ENCODE measurements at places on chromosomes 7 and 10.

- DNase-seq = no peak
Measured at GRCh38 chr10:114665406-114665805, 7.3 kb upstream of the ABLIM1 start.

GRCh38 chr10:24645784-24646183 is 77.9 kb downstream of the ARHGAP21 start:
- DNase-seq = no peak

DNA sequence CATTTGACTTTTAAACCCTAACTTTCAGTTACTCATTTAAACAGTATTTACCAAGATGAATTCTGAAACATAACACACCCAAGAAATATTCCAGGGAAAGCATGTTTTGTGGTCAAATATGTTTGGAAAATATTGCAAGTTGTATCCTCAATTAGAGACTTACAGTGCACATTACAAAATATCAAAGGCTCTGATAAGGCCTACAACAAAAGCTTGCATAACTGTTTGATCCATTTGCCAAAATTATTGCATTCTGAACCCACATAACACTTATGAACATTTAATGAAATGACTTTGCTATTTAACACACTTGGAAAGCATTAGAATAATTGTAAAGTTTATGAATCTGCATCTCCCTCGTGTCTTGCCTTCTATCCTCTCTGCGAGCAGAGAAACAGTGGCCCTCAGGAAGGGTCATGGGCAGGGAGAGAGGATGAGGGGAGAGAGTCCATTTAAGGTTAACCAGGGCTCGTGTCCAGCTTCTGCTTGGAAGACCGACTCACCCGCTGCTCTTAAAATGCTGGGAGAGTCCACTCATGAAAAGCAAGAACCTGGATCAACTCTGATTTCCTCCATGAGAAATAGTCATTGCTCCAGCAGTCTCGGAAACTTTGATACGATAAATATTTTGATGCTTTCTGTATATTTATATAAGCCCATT is 408.2 kb upstream of the ZMIZ1 start:
- no peak for DNase-seq

- no peak for DNase-seq
Measured at GRCh38 chr7:14855033-14855794, 47.3 kb downstream of the DGKB start.

- no peak for DNase-seq
Measured at GRCh38 chr7:85641331-85641730, 454.5 kb upstream of the SEMA3D start.

- peak; percentile 19 for DNase-seq
Measured at GRCh38 chr10:35635576-35635975, 6.5 kb downstream of the FZD8 start.

DNA sequence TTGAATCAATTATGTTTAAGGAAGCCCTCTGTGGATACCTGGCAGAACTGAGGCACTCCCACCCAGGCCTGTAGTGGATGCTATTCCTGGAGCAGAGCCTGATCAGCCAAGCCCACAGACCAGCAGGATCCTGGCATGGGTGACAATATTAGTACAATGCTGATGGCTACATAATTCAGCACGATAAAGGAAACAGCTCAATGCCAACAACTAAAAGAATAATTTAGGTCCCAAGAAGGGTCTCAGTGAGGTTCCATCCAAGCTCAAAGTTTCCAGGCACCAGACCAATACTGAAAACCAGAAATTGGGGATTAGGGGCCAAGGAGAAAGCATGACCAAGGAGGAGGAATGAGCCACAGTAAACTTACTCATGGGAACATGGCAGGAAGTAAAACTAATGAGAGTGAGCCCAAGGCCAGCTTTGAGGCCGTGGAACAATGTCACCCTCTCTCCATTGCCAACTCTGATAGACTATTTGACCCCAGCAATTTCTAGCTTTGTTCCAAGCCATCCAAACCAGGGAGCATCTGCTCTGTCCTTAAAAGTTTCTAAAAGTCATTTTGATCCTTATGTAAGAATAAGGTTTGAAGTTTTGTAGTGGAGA is 1082.4 kb downstream of the KCNMA1 start:
- no peak for DNase-seq

- no peak for DNase-seq
Measured at GRCh38 chr10:45514291-45515270, 140.6 kb downstream of the ALOX5 start.

- no peak for DNase-seq
Measured at GRCh38 chr7:28981161-28981465, 23.0 kb upstream of the TRIL start.

- peak; percentile 74 for DNase-seq
Measured at GRCh38 chr10:74947781-74948401, 121.5 kb downstream of the KAT6B start.

- no peak for DNase-seq
Measured at GRCh38 chr10:128097783-128098182, 28.4 kb downstream of the MKI67 start.

DNA sequence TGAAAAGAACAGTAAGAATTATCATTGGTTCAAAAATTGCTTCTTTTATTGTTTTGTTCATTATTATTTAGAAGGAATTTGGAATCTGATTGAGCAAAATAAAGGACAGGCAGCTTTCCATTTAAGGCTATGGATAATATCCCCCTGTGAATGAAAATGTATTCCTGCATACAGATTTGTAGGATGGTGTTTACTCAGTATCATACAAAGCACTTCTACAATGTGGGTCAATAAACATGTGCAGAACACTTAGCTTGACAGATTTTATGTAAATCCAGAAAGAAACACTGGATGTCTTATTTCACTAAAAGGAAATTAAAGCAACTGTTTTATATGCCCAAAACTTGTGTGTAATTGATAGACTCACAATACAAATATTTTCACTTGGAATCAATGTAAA is 189.7 kb downstream of the THSD7A start:
- no peak for DNase-seq

DNA sequence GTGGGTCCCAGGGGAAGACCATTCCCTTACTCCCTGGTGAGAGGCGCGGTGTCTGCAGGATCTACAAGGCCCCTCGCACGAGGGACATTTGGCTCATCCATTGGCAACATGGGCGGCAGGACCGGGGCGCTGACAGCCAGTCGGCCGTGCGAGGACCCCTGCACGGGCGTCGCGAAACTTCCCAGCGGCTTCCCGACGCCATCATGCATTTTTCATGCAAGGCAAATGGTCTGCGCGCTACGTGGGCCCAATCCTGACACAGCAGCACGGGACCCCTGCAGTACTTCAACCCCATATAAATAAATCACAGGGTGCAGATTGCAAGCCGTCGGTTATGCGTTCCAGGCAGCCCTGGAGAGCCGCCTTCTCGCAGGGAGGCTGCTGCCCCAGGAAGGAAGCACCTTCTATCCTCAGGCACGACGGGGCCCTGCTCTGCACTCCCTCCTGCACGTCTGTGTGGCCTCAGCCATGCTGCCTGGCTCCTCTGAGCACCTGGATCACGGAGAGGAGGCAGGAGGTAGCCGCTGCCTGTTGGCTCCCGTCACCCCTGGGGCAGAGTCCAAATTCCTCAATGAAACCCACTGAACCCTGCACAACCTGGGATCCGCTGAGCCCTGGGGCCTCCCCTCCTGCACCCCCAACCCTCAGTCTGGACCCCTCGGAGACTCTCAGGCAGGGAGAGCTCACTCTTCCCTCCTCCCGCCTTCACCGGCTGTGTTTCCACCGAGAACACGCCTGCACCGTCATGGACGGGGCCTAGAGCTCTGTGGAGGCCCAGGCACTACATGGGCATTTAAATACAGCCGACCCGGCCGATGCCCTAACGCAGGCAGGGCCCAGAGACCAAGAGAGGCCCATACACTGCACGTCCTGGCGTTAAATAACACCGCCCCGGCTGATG is 90.5 kb downstream of the PDGFA start:
- no peak for DNase-seq

- DNase-seq = no peak
Measured at GRCh38 chr7:66213637-66214036, 8.5 kb downstream of the TPST1 start.

DNA sequence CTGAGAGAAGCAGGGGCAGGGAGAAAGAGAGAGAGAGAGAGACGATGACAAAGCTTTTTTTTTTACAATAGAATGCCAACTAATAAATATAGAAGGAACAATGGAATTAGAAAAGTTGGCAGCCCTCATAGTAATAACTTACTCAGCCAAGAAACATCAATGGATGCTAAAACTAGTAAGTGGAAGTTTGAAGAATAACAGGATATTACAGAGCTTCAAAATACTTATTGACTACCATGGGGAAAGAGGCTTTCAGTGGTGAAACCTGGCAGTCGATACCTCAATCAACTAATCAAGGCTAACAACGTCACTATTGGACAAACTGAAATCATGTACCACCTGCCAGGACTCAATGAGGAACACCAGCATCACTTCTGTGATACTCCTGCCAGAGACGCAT is 100.5 kb upstream of the LRRC4 start:
- DNase-seq = no peak

GRCh38 chr10:58980826-58981415 is 195.5 kb upstream of the PHYHIPL start:
- no peak for DNase-seq

All from NCI-H1436 treated with DMSO at 0.1 percent for 48 hours (cell line).